Femur (tissue), 1 donor: ENCODE measurements at places on chromosomes 13 and 19.

- DNase-seq, result no peak
These were observed 4.8 kb downstream of the TSKS start for GRCh38 chr19:49758292-49758691.

DNA sequence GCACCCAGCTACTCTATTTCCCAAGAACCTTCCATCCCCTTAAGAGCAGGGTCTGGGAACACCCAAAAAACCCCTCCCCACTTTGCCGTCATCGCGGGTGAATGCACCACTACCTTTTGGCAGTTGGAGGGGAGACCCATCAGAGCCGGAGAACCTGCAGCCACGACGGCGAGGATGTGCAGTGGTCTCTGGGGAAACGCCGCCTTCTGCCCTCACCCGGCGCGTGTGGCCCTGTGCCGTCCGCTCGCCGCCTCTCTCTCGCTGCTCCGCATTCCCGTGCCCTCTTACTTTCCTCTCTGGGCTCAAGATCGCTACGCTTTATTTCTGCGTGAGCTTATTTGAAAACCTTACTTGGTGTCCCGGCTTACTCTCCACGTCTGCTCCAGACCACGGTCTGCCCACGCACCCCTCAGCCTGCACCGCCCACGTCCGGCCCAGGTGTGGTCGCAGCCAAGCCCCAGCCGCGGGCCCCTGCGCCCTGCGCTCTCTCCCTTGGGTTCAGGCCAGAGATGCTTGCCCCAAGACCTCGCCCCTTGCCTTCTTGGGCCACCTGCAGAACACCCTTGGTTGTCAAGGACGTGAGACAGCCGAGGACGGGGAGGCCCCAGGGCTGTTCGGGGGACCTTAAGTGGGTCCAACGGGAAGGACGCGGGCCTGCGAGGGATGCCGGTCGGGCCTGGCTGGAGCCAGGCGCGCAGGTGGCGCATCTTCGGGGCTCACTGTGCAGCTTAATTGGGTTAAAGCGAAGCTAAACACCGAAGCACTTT, 2.0 kb upstream of the MAB21L1 start:
- DNase-seq, result no peak

- DNase-seq, result no peak
These were observed 68.2 kb downstream of the LMO7 start for GRCh38 chr13:75704194-75704926.

- no peak for DNase-seq
These were observed 239.2 kb upstream of the MIR17HG start for GRCh38 chr13:91108315-91108714.
